ENCODE measurements at places on chromosomes 12 and 14. TPM values are rescaled to one million over a fixed set of nuclear protein-coding genes. Genes with fewer than 3 reads are reported as not detected.

DNA sequence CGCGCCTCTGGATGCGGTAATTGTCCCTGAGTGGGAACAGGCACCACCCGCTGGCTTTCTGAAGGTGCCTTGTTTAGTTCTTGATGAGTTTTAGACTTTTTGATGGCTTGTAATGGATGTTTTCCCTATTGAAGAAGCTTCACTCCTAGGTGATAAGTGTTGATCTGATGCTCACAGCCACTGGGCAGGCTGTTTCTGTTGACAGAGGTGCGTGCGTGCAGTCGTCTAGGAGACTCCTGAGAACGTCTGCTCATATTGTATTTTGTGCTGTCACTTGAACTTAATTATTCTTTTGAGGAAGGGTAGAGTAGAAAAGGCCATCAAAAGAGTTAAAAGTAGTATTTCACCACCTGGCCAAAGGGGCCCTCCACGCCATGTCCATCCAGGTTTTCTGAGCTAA is 70.5 kb downstream of the EP400 start:
- H3K27ac ChIP-seq = no peak overlapping the region
- no peaks in the 10 kb centered on the region for H3K27me3 ChIP-seq
- no peaks in the 10 kb centered on the region for H3K4me1 ChIP-seq
- peaks cover 35% of the 10 kb centered on the region for H3K36me3 ChIP-seq
- no peak overlapping the region for H3K4me3 ChIP-seq

GRCh38 chr12:18391151-18391550 is 129.8 kb downstream of the PIK3C2G start:
- no peaks in the 10 kb centered on the region for H3K27me3 ChIP-seq
- no peak overlapping the region for H3K4me3 ChIP-seq
- DNase-seq = no peak
- H3K4me1 ChIP-seq = no peaks in the 10 kb centered on the region
- no peak overlapping the region for H3K27ac ChIP-seq
- no peaks in the 10 kb centered on the region for H3K36me3 ChIP-seq

DNA sequence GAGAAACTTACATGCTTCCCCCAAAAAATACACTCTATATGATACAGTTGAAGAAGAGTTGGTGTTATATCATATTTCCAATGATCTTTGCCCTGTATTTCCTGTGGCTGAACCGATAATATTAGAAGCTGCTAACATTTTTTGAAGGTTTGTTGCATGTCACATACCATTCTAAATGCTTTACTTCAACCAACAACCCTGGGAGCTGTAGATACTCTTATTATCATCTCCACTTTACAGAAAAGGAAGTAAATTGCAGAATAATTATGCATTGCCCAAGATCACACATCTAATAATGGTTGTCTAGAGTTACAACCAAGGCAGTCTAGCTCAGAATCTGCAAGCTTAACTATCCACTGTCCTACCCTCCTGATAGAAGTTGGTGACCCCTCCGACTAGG is 182.8 kb downstream of the NUAK1 start:
- no peaks in the 10 kb centered on the region for H3K27me3 ChIP-seq
- no peak overlapping the region for H3K4me3 ChIP-seq
- H3K27ac ChIP-seq = no peak overlapping the region
- no peak for DNase-seq

GRCh38 chr12:41907550-41907949 is 237.1 kb downstream of the GXYLT1 start:
- H3K27ac ChIP-seq = no peak overlapping the region
- H3K4me1 ChIP-seq = no peaks in the 10 kb centered on the region
- no peaks in the 10 kb centered on the region for H3K27me3 ChIP-seq
- H3K4me3 ChIP-seq = no peak overlapping the region
- DNase-seq = no peak

GRCh38 chr14:90611501-90611900 is 204.7 kb downstream of the TTC7B start:
- no peak overlapping the region for H3K27ac ChIP-seq
- no peaks in the 10 kb centered on the region for H3K36me3 ChIP-seq
- no peaks in the 10 kb centered on the region for H3K4me1 ChIP-seq
- no peak overlapping the region for H3K4me3 ChIP-seq
- no peak for DNase-seq

GRCh38 chr12:93376436-93377251 is 1.1 kb upstream of the NUDT4 start:
- peaks cover 31% of the 10 kb centered on the region for H3K4me1 ChIP-seq
- no peak overlapping the region for H3K27ac ChIP-seq
- peaks cover 3% of the 10 kb centered on the region for H3K36me3 ChIP-seq
- no peak for DNase-seq

GRCh38 chr12:49364989-49365388 is 2.3 kb upstream of the SPATS2 start:
- no peak for DNase-seq
- peaks cover 27% of the 10 kb centered on the region for H3K4me1 ChIP-seq
- H3K27ac ChIP-seq = no peak overlapping the region

DNA sequence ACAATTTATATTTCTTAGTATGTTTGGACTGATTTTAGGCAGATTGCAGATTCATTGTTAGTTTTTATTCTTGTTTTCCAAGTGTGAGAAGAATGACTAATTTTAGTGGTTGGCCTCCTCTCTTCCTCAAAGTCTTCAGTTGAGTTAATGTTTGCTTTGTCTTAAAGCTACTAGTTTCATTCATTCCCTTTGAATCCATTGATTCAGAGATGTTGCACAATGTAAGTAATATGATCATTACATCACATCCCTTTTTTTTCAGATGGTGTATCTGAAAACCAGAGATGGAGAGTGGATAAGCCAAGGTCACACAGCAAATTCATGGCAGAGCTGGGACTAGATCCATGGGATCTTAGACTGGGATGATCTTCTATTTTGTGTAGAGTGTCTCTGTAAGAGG is 577.5 kb downstream of the BCL11B start:
- no peak overlapping the region for H3K27ac ChIP-seq
- peaks cover 7% of the 10 kb centered on the region for H3K4me1 ChIP-seq
- no peak for DNase-seq
- no peaks in the 10 kb centered on the region for H3K27me3 ChIP-seq
- no peak overlapping the region for H3K4me3 ChIP-seq

DNA sequence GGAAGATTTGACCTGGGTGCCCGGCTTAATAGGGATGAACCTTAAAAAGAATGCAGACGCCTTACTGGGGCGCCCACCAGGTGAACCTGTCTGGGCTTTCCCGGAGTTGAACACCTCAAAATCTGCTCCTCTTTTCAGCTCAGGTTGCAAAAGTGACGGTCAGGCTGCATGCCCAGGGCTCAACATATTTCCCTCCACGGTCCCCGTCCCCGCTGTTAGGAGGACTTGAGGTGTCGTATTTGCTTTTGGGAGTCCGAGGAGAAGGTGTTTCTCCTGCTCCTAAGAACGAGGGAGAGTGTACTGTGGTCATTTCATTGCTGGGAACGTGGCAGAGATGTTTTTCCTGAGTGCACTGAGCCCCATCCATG is 1.2 kb downstream of the DLK1 start:
- peaks cover 37% of the 10 kb centered on the region for H3K27me3 ChIP-seq
- no peak for DNase-seq
- no peak overlapping the region for H3K27ac ChIP-seq
- H3K4me1 ChIP-seq = no peaks in the 10 kb centered on the region
- no peaks in the 10 kb centered on the region for H3K36me3 ChIP-seq
- H3K4me3 ChIP-seq = no peak overlapping the region

DNA sequence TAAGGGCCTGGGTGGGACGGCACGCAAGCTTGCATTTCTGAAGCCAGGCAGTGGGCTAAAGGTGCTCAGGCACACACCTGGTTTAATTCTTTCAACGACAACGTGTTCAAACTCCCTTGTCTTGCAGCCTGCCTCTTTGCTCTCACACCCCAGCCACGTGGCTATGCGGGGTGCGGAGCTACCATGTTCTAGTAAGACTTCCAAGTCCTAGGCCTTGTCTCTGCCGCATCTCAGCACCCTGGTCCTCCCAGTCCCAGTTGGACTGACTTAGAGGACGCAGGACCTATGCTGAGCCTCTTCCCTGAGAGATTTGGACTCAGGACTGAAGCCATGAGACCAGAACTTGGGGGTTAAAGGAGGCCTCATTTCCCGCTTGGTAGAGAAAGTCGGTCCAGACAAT is 62.2 kb downstream of the CLMN start:
- no peaks in the 10 kb centered on the region for H3K36me3 ChIP-seq
- no peak overlapping the region for H3K27ac ChIP-seq
- H3K27me3 ChIP-seq = no peaks in the 10 kb centered on the region
- peak; percentile 15 for DNase-seq
- H3K4me1 ChIP-seq = peaks cover 7% of the 10 kb centered on the region
- H3K4me3 ChIP-seq = no peak overlapping the region

- H3K4me3 ChIP-seq = no peak overlapping the region
- H3K27me3 ChIP-seq = no peaks in the 10 kb centered on the region
- no peaks in the 10 kb centered on the region for H3K36me3 ChIP-seq
Measured at GRCh38 chr12:71306808-71307207, 132.8 kb upstream of the LGR5 start.

- H3K27ac ChIP-seq = no peak overlapping the region
- H3K27me3 ChIP-seq = peaks cover 25% of the 10 kb centered on the region
Measured at GRCh38 chr12:66035288-66035966, 95.1 kb downstream of the LLPH start.

- no peaks in the 10 kb centered on the region for H3K27me3 ChIP-seq
- H3K4me3 ChIP-seq = peak overlapping the region; percentile 80
Measured at GRCh38 chr14:96363751-96364336, 518 bp downstream of the GSKIP start.

GRCh38 chr14:105746124-105746514 is 219.7 kb downstream of the TMEM121 start:
- no peak overlapping the region for H3K4me3 ChIP-seq
- no peaks in the 10 kb centered on the region for H3K27me3 ChIP-seq
- DNase-seq = no peak
- no peak overlapping the region for H3K27ac ChIP-seq

GRCh38 chr12:64044191-64044590 is 177.9 kb downstream of the KICS2 start:
- H3K4me1 ChIP-seq = no peaks in the 10 kb centered on the region
- H3K36me3 ChIP-seq = no peaks in the 10 kb centered on the region
- H3K4me3 ChIP-seq = no peak overlapping the region
- DNase-seq = no peak
- no peak overlapping the region for H3K27ac ChIP-seq

GRCh38 chr14:38616959-38617358 is 361.1 kb upstream of the CLEC14A start:
- H3K27me3 ChIP-seq = no peaks in the 10 kb centered on the region
- H3K4me1 ChIP-seq = no peaks in the 10 kb centered on the region
- no peak overlapping the region for H3K27ac ChIP-seq
- H3K4me3 ChIP-seq = no peak overlapping the region

- no peak overlapping the region for H3K4me3 ChIP-seq
- no peaks in the 10 kb centered on the region for H3K27me3 ChIP-seq
- peaks cover 15% of the 10 kb centered on the region for H3K4me1 ChIP-seq
- no peaks in the 10 kb centered on the region for H3K36me3 ChIP-seq
- no peak for DNase-seq
- no peak overlapping the region for H3K27ac ChIP-seq
Measured at GRCh38 chr12:69466867-69467266, 3.3 kb upstream of the FRS2 start.

DNA sequence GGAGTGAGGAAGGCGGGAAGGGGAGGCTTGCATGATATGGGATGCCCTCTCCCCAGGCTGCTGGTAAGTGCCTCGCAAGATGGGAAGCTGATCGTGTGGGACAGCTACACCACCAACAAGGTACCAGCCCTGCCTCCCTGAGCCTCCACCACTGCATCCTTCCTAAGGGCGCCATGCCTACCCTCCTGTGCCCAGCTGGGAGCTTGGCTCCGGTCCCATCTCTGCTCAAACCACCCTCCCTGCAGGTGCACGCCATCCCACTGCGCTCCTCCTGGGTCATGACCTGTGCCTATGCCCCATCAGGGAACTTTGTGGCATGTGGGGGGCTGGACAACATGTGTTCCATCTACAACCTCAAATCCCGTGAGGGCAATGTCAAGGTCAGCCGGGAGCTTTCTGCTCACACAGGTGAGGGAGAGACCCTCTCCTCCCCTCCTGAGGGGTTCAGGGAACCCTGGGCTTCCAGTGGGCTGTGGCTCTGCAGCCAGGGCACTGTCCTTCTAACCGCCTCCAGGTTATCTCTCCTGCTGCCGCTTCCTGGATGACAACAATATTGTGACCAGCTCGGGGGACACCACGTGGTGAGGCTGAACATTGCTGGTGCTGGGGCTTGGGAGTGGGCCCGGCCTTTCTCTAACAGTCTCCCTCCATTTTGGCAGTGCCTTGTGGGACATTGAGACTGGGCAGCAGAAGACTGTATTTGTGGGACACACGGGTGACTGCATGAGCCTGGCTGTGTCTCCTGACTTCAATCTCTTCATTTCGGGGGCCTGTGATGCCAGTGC is 2.6 kb downstream of the GNB3 start:
- no peak for DNase-seq
- H3K27me3 ChIP-seq = no peaks in the 10 kb centered on the region
- H3K4me3 ChIP-seq = no peak overlapping the region
- peaks cover 15% of the 10 kb centered on the region for H3K36me3 ChIP-seq
- peaks cover 3% of the 10 kb centered on the region for H3K4me1 ChIP-seq

DNA sequence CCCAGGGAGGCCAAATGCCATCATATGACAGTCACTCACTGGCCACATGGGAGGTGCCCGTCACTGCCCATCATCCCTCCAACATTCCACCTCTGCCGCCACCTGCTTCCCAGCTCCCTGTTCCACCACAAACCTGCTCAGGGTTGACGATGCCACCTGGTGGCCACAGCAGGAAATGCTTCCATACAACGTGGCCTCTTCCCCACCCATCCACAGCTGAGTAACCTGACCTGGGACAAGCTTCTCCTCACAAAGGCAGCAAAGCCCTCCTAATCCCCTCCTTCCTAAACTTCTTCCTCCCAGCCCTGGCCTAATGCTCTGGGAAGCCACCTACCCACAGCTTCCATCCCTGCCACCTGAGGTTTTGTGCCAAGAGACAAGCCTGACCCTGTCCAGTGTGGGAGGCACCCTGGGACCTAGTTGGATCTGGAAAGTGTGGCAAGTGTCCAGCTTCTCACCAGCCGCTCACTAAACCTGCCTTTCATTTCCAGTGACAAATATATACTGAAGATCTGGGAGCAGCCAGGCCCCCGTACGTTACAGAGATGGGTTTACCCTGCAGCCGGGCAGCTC is 4.3 kb downstream of the DEGS2 start:
- H3K4me1 ChIP-seq = peaks cover 6% of the 10 kb centered on the region
- H3K27ac ChIP-seq = no peak overlapping the region
- peaks cover 4% of the 10 kb centered on the region for H3K36me3 ChIP-seq
- H3K4me3 ChIP-seq = no peak overlapping the region

GRCh38 chr14:101473045-101473729 is 88.1 kb upstream of the DIO3 start:
- H3K27ac ChIP-seq = no peak overlapping the region
- no peak overlapping the region for H3K4me3 ChIP-seq
- no peaks in the 10 kb centered on the region for H3K4me1 ChIP-seq

The MANSC4 gene
- total RNA-seq = not detected

The CFAP251 gene
- 0.21 TPM for total RNA-seq

The GALNT9 gene
- not detected for total RNA-seq

The NGB gene
- total RNA-seq = not detected

The MRPL51 gene
- total RNA-seq = 271 TPM

Data from activated CD8-positive, alpha-beta memory T cell treated with anti-CD3 and anti-CD28 coated beads, Interleukin-2, amount 10 ng/mL, durations not matched to agents 7 days and 5 days (primary cell).